Neural progenitor cell (in vitro differentiated cells): ENCODE measurements at places on chromosomes 2 and 18. TPM values are rescaled to one million over a fixed set of nuclear protein-coding genes. Genes with fewer than 3 reads are reported as not detected.

TEX44 gene
- total RNA-seq, result not detected in 2 replicates

UGT1A4 gene
- not detected in 2 replicates for total RNA-seq

DNA sequence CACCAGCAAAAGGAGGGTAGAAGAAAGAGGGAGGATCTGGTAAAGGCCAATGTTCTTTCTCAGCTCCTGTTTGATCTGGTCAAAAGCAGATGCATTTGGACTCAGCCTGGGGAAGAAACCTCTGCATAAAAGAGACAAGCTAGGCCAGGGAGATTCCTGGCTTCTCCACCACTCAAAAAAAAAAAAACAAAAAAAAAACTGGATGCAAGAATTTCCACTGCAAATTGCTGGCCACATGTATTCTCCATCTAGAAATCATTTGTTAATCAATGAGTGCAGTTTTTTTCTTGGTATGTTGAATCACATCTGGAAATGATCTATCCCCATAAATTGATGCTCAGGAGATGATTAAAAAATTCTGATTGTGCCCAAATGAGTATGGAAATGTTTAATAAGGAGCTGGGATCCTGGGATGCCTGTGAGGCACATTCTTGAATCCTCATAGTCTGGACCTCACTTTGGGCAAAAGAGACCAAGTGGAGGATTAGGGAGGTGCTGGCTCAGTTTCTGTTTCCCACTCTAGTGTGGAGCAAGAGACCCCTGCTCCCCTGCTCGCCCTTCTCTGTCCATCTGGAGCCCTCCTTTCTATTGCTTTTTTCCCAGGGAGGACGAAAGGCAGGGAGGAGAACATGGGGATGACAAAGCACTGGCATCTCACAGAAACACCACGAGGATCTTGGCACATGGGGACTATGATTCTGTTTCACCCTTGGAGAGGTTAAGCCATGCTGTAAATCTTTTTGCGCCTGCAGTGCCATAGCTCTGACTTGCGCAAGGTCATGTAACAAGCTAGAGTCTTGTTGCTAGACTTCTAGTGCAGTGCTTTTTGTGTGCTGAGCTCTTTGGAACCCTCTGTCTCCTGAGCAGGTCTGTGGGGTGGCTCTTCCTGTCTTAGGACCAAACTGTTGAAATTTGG lies 57.6 kb downstream of the APOB start:
- no peaks in the 10 kb centered on the region for H3K27me3 ChIP-seq
- peaks cover 20% of the 10 kb centered on the region for H3K4me1 ChIP-seq
- no peak overlapping the region for H3K27ac ChIP-seq

DNA sequence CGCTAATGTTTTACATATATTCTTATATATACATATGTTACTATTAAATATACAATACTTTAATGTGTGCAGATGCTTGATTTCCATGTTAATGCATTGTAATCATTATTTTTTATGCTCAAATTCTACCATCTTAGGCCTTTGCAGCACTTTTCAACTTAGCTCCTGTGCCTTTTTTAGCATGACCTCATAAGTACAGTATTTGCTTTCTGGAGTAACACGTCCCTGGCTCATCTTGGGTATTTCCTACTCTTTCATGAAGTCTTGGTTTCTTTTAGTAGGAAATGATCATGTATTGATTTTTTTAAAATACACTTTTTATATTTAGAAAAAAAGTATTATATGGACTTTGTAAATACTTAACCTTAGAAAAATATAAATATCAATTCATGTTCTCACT lies 36.5 kb downstream of the CAB39 start:
- DNase-seq, result no peak
- no peaks in the 10 kb centered on the region for H3K4me1 ChIP-seq
- H3K27ac ChIP-seq, result no peak overlapping the region
- no peaks in the 10 kb centered on the region for H3K27me3 ChIP-seq
- H3K4me3 ChIP-seq, result no peak overlapping the region

DNA sequence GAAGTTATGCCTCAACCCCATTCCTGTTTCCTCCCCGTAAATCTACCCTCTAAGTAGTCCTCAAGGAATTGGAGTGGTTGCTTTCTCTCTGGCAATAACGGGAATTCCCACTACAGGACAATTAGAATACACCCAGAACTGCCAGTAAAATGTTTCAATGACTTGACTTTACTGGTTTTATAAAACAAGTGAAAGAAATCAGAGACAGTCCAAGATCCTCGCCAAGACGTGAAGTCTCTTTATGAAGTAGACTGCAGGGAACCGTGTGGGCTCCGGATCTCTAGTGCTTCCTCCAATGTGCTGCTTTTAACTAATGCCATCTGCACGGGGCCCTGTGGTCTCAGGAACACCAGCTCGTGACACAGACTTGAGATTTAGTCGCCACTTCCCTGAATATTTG lies 101.4 kb downstream of the CPO start:
- H3K27ac ChIP-seq, result no peak overlapping the region
- H3K4me1 ChIP-seq, result peaks cover 53% of the 10 kb centered on the region
- no peaks in the 10 kb centered on the region for H3K27me3 ChIP-seq
